ENCODE measurements at places on chromosomes 7 and 10.
A peak's percentile ranks its signal among the peaks of the same experiment; 100 is the strongest.

- DNase-seq: no peak
Measured at GRCh38 chr10:70921285-70921684, 32.9 kb upstream of the PCBD1 start.

DNA sequence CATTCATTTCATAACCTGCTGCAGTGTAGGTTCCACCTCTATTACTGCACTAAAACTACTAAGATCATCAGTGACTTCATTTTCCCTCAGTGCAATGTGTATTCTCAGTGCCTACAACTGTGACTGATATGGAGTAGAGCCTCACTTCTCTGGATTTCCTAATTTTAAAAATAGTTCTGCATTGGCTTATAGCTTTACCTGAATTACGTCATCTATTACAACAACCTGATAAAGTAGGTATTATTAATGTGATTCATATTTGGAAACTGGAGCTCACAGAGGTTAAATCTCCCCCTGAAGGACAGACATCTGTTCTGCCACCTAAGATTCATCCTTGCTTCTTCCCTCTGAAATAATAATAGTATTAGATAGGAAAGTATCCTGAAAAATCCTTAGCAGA lies 70.9 kb upstream of the NOBOX start:
- no peak for DNase-seq

DNA sequence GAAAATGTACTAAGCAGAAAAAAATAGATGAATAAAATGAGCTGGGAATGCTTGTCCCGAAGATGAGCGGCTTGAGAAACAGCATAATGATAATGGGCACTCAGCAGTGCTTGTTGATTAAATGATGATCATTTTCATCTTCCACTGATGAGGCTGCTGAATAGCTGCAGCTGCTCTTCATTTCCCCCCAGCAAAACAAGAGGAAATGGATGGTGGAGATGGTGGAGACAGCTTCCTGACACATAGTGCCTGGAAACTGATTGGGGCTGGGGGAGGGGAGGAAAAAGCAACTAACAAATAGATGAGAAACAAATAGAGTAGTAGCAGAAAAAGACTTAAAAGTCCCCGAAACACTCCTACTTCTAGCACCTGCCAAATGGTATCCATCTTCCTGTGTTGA lies 41.4 kb downstream of the MRC1 start:
- no peak for DNase-seq

DNA sequence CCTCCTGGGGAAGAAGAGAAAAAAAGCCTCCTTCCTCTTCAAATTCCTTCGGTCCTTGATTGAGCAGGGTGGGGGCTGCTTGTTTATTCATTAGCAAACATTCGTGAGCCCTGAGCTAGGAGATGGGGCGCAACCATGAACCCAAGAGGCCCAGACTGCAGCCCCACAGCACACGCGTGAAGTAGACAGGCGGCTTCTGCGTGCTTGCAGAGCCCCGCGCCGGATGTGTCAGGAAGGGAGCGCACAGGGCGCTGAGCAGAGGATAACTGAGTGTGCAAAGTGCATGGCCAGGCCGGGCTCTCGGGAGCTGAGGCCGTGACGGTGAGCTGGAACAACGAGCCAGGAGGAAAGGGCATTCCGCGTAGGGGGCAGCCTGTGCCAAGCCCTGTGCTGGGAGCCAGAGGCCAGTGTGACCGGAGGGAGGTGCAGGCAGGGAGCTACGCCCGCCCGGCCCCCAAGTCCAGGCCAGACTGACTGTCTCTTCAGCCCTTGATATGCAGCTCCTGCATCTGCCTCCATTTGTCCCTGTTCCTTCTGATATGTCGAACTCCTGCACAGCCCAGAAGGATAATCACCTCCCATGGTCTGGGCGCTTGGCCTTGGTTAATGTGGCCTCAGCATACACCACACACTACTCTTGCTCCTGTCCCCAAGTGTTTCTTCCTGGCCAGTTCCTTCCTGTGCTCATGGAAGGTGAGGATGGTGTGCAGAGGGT lies 4.6 kb downstream of the FOXL3 start:
- no peak for DNase-seq

DNA sequence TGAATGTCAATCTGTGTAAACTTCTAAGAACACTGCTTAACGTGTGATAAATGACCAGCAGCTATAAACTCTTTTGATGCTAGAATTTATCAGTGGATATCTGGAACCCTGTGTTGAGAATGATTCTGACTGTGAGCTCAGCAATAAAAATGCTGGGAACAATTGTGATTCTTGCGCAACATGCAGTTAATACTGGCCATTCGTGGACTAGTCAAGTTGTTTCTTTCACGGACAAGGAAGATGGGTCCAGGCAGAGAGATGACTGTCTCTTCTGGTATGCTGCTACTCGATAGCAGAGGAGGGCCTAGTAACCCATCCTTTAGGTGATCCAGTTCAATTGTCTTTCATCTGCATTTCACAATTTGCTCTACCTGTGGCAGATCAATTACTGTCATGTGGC lies 394.8 kb upstream of the IGFBP3 start:
- peak; percentile 83 for DNase-seq

GRCh38 chr10:22344249-22344648 lies 1.0 kb upstream of the SPAG6 start:
- no peak for DNase-seq

GRCh38 chr7:25891591-25891990 lies 260.4 kb upstream of the NFE2L3 start:
- no peak for DNase-seq

DNA sequence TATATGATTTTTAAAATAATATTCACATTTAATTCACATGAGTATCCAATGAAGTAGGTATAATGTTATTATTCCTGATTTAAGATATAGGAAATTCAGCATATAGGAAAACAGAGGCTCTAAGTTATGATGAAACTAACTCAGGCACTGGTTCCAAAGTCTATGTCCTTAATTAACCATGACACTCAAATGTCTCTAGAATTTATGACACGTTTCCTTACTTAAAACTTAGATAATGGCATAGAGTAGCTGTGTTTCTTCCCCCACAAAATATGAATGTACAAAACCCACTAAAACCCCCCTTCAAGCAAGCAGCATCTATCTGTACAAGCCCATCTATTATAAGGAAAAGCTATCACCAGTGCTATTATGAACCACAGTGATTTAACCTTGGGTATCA lies 72.9 kb upstream of the CDK1 start:
- no peak for DNase-seq

DNA sequence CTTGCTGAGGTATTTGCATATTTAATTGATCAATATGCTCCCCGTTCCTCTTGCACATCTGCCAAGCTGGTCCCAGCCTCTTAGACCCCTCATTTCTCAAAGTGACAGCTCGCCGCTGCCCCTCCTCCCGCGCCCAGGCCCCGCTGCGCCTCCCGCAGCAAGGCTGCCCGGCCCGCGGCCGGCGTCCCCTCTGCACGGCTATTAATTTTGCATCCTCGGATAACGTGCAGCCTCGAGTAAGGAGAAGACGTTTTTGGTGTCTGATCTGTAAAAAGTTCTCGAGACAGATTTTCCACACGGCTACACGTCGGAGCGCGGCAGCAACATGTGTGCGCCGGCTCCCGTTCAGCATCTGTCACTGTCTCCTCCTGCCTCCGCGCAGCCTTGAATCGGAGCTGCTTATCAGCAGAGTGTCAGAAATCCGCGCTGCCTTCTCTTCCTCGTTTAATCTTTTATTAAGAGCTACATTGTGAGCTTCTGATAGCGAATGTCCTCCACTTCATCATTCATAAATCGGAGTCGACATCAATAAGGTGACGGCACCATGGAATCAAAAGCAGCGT lies 65.3 kb downstream of the EBF3 start:
- DNase-seq: no peak

DNA sequence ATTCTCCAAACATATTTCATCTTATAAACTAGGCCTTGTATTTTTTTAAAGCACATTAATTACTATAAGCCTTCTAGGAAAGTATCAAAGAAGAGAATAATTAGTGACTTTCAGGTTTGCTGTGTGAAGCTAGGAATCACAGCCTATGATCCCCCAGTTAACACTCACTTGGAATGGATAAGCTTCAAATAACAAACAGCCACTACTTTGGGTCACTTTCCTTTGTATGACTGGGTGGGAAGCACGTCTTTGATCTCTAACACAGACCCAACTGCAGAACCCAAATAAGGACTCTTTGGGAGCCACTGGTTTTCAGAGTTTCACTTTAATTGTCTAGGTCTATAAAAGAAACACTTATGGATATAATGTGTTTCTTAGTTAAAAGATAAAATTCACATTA lies 769.3 kb downstream of the MAGI2 start:
- no peak for DNase-seq

GRCh38 chr7:111730476-111731300 lies 168.4 kb upstream of the IMMP2L start:
- no peak for DNase-seq

GRCh38 chr10:90751107-90751997 lies 106.5 kb downstream of the HTR7 start:
- peak; percentile 15 for DNase-seq

DNA sequence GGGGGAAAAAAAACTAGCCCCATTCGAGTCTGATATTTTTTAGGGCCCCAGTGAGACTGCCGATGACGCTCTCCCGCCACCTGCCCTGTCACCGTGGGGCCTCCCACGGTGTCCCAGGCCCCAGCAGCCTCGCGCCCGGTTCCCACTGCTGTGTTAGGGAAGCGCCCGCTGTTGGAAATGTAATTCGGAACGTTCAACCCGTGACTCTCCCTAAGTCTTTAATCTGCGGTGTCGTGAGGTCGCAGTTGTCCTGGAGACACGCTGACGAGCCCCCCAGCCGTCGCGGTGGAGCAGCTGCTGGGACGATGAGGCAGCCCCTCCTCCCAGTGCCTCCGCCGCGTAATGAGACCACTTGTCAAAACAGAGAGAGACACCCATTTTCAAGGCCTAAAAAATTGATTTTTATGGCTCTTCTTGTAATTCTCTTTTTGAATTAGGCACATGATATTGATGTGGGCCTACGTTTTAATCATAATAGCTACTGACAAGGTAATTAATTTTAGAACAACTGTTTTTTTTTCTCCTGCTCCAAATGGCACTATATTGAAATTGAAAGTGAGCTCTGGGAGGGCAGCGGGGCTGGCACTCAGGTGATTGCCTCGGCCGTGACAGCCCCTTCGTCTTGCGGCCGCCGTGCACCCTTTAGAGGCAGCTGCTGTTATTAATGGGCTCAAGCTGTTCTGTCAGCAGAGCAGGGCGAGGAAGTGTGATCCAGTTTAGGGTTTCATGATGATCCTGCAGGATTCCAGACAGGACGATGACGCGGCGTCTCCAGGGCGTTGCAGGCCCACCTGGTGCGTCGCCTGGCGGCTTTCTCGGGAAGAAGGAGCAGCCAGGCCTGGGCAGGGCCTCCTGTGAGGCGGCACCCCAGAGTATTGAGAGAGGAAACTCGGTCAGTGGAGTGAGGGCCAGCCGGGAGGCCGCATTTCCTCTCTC lies 63.3 kb downstream of the NKX6-2 start:
- DNase-seq: no peak

GRCh38 chr10:3801558-3802192 lies 16.7 kb upstream of the KLF6 start:
- DNase-seq: no peak

GRCh38 chr10:28125701-28126100 lies 126.8 kb upstream of the ODAD2 start:
- DNase-seq: peak; percentile 62

- no peak for DNase-seq
Measured at GRCh38 chr7:101363196-101363733, 590 bp downstream of the COL26A1 start.

- no peak for DNase-seq
Measured at GRCh38 chr10:125052146-125052545, 108.2 kb downstream of the CTBP2 start.

DNA sequence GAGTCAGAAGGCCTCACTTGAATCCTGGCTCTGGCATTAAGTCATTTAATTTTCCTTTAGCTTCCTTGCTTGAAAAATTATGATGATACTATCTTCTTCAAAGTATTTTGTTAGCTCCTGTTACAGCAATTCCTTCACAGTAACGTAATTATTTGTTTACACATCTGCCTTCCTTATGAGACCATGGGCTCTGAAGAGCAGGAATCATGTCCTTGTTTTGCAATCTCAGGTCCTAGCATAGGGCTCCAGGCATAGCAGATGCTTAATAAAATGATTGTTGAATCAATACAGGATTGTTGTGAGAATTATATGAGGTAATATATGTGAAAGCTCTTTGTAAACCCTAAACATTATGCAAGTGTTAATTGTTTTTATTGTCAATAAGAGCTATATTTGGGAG lies 25.5 kb downstream of the KLHDC10 start:
- peak; percentile 52 for DNase-seq

GRCh38 chr10:33993917-33994316 lies 659.5 kb upstream of the NRP1 start:
- DNase-seq: no peak

DNA sequence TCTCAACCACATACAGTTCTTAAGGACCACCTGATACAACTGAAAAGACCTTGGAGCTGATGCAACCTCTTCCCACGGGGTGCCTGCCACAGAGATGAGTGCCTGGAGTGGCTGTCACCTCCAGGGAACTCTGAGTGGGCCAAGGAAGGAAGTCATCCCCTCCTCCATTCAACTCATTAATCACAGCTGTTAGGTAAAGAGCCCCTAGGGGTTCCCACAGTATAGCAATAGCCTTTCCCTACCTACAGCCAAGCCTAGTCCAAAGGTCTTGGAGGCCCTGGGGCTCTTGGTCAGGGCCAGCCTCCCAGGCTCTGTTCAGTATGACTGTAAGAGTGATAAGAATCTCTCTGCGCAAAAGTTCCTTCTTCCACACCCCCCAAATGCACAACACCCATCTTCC lies 70.4 kb upstream of the NFE2L3 start:
- no peak for DNase-seq

GRCh38 chr7:158056761-158057160 lies 530.9 kb downstream of the PTPRN2 start:
- no peak for DNase-seq

DNA sequence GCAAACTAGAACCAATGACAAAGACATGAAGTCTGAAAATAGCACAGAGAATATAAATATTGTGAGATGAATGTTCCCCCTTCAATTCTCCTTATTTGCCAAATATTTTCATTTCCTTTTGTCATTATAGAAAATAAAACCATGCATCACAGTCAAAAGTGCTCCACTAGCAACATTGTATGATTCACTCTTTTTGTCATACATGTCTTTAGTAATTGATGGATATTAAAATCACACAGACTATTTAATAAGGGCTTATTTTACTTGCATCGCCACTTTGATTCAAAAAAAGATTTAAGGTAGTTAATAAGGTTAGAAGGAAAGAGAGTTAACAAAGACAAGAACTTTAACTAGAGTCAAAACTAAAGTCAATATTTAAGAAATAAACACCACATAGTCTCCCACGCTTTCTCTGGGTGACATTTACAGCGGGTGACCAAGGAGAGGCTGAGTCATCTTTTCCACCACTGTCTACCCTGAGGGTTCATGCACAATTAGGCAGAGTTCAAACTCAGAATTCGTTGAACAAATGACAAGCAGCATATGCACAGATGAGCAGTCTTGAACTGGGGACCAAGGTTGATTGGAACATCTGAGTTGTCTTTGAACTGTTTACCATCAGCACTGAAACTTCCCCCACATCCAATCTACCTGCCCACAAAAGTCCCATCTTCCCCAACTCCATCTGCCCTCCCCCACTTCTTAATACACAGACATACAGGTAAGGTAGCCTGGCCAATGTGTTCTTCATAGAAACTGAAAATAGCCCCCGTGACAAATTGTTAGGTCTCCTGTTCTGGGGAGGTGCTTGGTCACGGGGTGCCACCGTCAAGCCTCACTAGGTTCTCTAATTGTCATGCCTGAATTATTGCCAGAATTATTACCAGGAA lies 42.5 kb downstream of the C7orf25 start:
- no peak for DNase-seq

GRCh38 chr10:84292502-84292901 lies 35.9 kb upstream of the CCSER2 start:
- no peak for DNase-seq

- no peak for DNase-seq
Measured at GRCh38 chr7:112996331-112996871, 90.2 kb downstream of the GPR85 start.

- DNase-seq: no peak
Measured at GRCh38 chr7:152541892-152542291, 106.1 kb upstream of the KMT2C start.

Measured in GM04504 (cell line).